ENCODE measurements at places on chromosomes 11 and 22.

- no peak for DNase-seq
These were observed 5.2 kb downstream of the TMEM134 start for GRCh38 chr11:67463680-67464410.

DNA sequence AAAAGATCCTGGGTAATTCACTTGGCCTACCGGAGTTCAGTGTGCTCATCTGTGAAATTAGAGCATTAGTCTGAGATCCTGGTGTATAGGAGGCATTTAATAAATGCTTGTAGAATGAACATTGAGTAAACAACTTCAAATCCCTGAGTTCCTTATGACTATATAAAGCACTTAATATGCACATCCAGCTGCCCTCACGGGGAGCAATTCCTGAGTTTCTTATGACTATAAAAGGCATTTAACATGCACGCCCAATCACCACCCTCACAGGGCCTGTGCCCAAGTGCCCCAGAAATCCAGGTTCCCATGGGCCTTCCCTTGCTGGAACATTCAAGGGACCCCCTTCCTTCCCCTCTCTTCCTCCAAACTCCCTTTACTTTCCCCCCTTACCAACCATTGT is 13.6 kb downstream of the DRD2 start:
- DNase-seq: no peak

DNA sequence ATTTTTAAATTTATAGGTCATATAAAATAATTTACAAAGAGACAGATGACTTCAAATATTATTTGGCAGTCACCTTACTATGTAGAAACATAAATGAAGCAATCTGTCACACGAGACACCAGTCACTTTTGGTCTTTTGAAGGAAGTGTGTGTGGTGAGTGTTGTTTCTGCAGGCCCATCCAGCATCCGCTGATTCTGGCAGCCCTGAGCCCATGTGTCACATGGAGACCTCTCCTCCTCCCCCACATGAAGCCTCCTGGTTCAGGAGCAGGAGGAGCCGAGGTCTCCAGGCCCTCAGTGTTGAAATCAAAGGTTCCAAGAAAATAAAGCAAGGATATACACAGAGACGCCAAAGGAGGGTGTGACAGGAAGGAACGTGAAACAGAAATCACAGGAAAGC is 60.1 kb downstream of the ARFGAP3 start:
- no peak for DNase-seq

- no peak for DNase-seq
These were observed 30.0 kb upstream of the TCF20 start for GRCh38 chr22:42300259-42301076.

DNA sequence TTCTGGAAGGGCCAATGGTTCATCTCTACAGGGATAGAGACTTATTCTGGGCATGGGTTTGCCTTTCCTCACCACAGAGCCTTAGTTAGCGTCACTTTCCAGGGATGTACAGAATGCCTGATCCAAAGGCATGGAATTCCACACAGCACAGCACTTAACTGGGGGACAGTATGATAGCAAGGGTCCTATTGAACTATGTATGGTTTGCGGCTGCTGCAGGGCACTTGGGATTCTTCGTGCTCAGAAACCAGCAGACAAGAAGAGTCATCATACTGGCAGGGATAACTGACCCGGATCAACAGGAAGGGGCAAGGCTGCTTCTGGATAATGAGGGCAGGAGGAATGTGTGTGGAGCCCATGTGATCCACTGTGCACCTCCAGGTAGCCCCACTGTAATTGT is 105.7 kb downstream of the SWAP70 start:
- no peak for DNase-seq

- DNase-seq: no peak
These were observed 38.5 kb downstream of the SIK3 start for GRCh38 chr11:117059611-117060148.

- DNase-seq: no peak
These were observed 40.8 kb downstream of the MORC2 start for GRCh38 chr22:30927806-30928205.

GRCh38 chr11:6626971-6627761 is 7.9 kb upstream of the TPP1 start:
- DNase-seq: no peak

DNA sequence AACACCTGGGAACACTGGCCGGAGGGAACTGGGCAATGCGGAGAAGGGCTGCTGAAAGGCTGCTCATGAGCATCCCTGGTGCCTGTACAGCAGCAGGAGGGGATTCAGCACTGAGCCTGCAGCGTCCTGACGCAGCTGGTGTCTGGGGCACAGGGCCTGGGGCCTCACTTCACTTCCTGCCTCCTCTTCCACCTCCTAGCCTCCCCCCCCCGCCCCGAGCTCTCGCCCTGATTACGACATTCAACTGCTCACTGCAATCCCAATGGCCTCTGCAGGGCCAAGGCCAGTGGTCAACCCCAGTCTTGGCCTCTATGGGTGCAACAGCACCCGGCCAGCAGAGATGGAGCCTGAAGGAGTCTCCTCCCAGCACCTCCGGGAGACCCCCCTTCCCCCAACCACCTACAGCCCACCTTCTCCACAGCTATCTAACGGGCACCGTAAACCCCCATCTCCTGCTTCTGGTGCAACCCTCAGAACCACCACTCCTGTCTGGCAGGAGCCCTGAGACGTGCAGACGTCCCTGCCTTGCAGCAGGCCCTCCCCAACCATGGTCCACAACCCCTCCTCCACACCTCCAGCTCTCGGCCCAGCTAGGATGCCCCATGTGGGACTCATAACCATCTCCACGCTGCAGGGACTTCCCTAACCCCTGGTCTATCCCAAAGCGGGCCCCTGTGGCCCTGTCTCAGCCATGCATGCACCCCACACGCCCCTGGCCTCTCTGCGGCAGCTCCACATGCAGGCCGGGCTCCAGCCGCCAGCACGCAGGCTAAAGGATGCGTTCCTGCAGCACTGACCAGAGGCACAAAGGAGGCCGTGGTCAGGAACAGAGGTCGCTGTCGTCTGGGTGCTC is 38.2 kb downstream of the BRD1 start:
- no peak for DNase-seq

GRCh38 chr11:66853242-66854229 is 3.3 kb upstream of the LRFN4 start:
- DNase-seq: no peak

GRCh38 chr11:1732418-1733008 is 17.9 kb downstream of the IFITM10 start:
- DNase-seq: no peak

DNA sequence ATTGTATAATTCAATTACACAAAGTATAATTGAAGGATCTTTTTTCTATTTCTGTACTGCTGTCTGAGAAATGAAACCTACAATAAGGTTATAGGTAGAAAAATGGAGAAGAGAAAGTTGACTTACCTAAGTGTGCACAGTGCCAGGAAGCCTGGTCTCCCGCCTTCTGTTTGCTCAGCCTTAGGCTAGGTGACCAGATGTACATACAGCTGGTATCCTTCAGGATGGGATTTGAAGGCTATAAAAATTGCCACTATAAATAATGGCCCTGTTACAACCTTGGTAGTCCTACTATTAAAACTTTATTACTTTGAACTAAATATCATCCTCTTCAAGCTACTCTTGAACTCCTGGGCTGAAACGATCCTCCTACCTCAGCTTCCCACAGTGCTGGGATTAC is 19.7 kb downstream of the OR51E2 start:
- no peak for DNase-seq

DNA sequence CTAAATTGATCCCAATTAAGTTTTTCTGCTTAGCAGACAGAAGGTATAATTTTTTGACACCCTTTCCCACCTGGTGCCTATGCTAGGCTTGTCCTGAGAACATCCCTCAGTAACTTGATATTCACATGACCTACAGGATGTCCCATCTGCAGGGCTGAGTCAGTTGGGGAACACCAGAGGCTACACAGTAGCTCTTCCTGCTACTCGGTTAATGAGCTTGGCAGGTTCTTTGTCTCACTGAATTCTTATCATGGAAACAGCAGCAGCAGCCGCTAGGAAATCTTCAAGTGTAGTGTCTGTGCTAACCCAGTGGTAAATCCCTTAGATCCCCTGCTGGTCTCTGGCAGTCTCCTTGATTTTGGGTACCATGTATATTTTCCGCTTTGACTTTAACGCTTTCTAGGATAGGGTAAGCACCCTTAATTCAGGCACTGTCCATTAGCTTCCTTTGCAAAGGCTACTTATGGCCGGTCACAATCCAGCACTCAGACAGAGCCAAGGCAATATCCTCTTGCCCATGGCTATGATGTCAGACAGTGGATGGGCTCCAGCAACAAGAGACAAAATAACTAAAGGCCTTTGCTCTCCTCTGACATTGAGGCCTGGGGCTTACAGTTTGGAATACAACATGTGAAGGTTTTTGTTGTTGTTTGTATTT is 8.5 kb downstream of the MRPL16 start:
- DNase-seq: no peak

- no peak for DNase-seq
These were observed 27.5 kb upstream of the CRYBB3 start for GRCh38 chr22:25172153-25172552.

- no peak for DNase-seq
These were observed 14.8 kb downstream of the APLNR start for GRCh38 chr11:57222239-57222638.

DNA sequence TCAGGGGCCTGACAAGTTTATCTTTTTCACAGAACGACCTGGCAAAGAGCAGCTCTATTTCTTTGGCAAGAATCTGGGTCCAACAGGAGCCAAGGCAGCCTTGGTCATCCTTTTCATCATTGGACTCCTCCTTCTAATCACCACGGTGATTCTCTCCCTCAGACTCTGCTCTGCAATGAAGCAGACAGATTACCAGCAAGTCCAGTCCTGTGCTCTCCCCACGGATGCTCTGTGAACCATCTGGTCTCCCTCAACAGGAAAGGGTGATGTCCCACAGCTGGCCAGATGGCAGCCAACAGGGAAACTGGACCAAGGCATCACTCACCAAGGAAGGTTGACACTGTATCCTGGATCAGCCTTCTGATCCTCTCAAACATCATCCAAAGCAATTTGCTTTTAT is 17.0 kb upstream of the PANX1 start:
- no peak for DNase-seq

DNA sequence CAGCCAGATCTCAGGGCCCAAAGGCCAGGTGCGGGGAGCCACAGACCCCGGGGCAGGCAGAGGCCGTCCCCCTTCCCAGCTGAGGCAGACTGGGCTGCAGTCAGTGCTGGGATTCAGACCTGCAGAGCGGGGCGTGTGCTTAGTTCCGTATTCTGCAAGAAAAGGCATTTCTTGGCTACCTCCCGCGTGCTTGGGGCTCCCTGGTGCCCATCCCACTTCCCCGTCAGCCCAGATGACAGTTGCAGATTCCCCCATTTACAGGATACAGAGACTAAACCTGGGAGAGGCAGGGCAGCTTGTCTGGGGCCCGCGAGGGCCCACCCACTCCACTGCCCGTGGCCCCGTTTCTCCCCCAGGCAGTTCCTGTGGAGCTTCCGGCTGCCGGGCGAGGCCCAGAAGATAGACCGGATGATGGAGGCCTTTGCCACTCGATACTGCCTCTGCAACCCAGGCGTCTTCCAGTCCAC is 18.3 kb downstream of the CYTH4 start:
- no peak for DNase-seq

DNA sequence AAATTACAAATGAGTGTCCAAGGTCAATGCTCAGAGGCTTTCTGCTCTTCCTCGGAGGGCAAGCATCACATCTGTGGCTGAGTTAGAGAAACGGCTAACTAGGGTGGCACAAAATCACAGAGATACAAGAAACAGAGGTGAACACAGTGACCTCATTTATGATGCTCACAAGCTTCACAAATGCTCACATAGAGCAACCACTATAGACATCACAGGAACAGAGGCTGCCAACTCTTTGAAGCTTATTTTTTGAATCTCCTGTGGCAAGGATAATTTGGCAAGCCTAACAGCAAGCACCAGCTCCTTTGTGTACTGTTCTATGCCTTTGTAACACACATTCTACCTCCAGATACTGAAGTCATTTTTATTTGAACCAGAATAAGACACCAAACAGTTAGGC is 416.5 kb upstream of the DDI1 start:
- DNase-seq: no peak

DNA sequence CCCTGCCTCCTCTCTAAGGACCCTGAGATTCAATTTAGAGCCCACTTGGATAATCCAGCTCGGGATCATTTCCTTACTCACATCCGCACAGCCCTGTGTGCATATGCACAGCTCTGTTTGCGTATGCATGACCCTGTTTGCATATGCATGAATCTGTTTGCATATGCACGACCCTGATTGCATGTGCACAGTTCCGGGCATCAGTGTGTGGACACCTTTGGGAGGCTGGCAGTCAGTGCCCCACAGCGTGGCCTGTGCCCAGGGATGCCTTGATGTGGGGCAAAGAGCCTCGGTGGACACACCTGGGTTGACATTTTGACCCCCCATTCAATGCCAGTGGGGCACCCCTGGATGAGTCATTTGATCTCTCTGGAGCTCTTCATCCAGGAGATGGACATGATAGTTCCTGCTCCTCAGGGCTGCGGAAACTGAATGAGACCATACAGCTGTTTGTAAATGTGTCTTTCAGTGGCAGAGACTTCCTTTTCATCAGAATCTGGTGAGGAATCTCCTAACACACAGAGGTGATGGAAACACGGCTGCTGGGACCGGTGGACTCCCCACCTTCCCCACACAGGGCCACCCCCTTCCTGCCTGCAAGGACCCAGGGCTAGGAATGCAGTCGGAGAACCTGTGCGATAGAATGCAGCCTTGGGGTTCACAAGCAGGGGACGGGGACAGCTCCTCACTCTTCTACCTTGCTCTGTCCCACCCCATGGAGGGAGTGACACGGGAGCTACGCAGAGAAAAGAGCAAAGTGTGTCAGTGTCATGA is 41.2 kb downstream of the MYEOV start:
- no peak for DNase-seq

GRCh38 chr11:118609380-118610224 is 2.2 kb downstream of the PHLDB1 start:
- DNase-seq: no peak

GRCh38 chr11:61679296-61679695 is 895 bp upstream of the DAGLA start:
- no peak for DNase-seq

- DNase-seq: no peak
These were observed 53.3 kb upstream of the LINC01488 start for GRCh38 chr11:69427906-69428880.

DNA sequence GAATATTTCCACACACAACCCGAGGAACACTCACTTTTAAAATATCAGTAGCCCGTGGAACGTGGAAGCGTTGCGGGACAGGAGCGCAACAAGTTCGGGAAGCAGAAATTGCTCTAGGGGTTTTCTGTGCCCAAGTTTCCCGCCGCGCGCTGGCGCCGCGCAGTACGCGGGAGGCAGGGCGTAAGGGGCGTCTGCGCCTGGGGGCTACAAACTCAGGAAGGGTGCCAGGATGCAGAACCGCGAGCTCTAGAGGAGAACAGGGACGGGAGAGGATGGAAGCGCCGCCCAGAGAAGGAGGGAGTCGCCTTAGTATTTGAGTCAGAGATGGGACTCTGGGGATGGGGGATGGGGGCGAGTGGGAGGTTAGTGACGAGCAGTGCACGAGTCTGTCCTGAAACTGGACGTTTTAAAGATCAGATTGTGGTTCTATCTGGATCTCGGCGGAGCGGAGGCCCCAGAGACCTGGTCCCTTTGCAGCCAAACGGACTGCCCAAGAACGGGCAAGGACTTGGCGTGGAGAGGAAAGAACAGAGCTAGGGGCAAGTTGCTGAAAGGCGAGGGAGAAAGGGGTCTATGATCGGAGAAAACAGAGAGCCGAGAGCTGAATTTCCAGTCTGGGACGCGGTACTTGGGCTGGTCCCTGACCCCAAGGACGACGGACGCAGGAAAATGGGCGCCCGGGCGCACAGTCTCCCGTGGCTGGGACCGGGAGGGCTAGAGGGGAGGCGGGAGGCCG is 4.7 kb downstream of the BSX start:
- DNase-seq: no peak
